ENCODE measurements at places on chromosomes 2 and 18. TPM values are rescaled to one million over a fixed set of nuclear protein-coding genes. Genes with fewer than 3 reads are reported as not detected.

The DSC3 gene
- 0.05 TPM for polyA plus RNA-seq

The KRCC1 gene
- polyA plus RNA-seq: 11.8 TPM

The SERPINB12 gene
- not detected for polyA plus RNA-seq

The SERPINB5 gene
- 0.22 TPM for polyA plus RNA-seq

The C18orf63 gene
- not detected for polyA plus RNA-seq

The KCNIP3 gene
- 5.1 TPM for polyA plus RNA-seq

The ANKRD53 gene
- 31.9 TPM for polyA plus RNA-seq

The HOXD10 gene
- polyA plus RNA-seq: 0.76 TPM

The UGT1A3 gene
- polyA plus RNA-seq: not detected

The AKAIN1 gene
- polyA plus RNA-seq: not detected

The SIX3 gene
- not detected for polyA plus RNA-seq

The NEU2 gene
- not detected for polyA plus RNA-seq

The TWIST2 gene
- 99.9 TPM for polyA plus RNA-seq

The MALL gene
- 20.1 TPM for polyA plus RNA-seq

The CRYGD gene
- polyA plus RNA-seq: not detected

The VWC2L gene
- not detected for polyA plus RNA-seq

The RELCH gene
- polyA plus RNA-seq: 5.2 TPM

The LYG2 gene
- polyA plus RNA-seq: not detected

The CKAP2L gene
- 0.05 TPM for polyA plus RNA-seq

The PROKR1 gene
- 0.56 TPM for polyA plus RNA-seq

The ACKR3 gene
- polyA plus RNA-seq: 36.0 TPM

The DIPK1C gene
- polyA plus RNA-seq: 0.34 TPM

The ZNF516 gene
- 3.1 TPM for polyA plus RNA-seq

The GPR155 gene
- 3.1 TPM for polyA plus RNA-seq

The MYOM1 gene
- 17.2 TPM for polyA plus RNA-seq
